ENCODE measurements at places on chromosomes 12 and 14.

- peak; percentile 55 for DNase-seq
Measured at GRCh38 chr12:104959335-104959841, 1.3 kb upstream of the SLC41A2 start.

GRCh38 chr12:124730455-124730932 lies 133.2 kb downstream of the SCARB1 start:
- no peak for DNase-seq

DNA sequence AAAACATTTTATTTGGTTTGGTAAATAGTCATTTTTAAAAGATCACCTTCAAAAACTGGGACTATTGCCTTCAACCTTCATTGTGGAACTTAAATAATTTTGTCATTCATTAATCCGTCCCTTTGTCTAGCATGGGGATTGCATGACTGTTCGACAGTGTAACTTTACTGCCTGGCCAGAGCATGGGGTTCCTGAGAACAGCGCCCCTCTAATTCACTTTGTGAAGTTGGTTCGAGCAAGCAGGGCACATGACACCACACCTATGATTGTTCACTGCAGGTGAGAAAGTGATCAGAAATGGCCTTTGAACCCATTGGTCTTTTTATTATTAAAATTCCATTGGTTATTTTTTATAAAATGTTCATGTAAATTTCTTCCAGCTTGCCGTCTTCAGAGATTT lies 37.2 kb upstream of the MYF6 start:
- no peak for DNase-seq

GRCh38 chr12:1890119-1890703 lies 28.2 kb downstream of the CACNA2D4 start:
- DNase-seq = no peak

- peak; percentile 15 for DNase-seq
Measured at GRCh38 chr14:45089813-45090212, 5.9 kb downstream of the PRPF39 start.

DNA sequence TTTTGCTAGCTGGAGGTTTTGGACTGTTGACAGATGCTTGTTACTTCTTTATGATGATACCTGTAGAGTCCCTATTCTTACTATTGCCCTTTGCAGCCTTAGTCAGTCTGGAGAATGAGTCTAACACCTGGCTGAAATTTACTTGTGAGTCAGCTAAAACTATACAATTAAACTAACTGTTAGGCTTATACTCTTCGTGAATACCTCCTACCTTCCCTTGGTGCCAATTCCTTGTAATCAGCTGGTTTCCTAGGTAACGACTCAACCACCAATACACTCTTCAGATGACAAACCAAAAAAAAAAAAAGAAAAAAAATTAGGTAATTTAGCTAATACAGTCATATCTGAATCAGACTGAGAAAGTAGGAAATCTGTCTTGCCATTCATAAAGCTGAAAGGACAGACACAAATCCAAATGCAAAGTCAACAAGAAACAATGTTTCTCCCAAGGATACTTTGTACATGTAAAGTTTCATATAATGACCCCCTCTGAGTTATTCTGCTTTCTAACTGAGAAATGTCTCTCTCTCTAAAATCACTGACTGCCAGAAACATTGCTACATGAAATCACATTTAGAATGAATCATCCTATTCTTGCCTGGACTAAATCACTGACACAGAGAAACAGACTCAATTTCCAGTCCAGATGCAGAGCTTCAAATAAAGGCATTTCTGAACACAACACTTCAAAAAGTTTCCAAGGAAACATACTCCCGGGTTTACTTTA lies 56.5 kb upstream of the CDKL1 start:
- DNase-seq = peak; percentile 48

GRCh38 chr12:119154435-119154818 lies 24.3 kb upstream of the HSPB8 start:
- peak; percentile 66 for DNase-seq

DNA sequence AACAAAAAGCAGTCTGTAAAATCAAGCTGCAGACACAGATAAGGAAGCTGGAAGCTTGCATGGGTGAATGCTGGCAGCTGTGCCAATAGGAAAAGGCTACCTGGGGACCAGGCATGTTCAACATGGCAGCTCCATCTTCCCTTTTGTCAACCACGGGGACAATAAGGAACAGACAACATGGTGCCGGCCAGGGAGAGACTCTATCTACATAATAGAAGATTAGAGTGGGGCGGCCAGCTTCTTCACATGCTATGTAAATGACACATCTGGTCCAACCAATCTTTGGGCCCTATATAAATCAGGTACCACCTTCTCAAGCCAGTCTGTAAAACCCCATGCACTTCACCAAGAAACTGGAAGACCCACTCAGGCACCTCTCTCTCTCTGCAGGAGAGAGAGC lies 157.6 kb downstream of the SUDS3 start:
- DNase-seq = no peak

DNA sequence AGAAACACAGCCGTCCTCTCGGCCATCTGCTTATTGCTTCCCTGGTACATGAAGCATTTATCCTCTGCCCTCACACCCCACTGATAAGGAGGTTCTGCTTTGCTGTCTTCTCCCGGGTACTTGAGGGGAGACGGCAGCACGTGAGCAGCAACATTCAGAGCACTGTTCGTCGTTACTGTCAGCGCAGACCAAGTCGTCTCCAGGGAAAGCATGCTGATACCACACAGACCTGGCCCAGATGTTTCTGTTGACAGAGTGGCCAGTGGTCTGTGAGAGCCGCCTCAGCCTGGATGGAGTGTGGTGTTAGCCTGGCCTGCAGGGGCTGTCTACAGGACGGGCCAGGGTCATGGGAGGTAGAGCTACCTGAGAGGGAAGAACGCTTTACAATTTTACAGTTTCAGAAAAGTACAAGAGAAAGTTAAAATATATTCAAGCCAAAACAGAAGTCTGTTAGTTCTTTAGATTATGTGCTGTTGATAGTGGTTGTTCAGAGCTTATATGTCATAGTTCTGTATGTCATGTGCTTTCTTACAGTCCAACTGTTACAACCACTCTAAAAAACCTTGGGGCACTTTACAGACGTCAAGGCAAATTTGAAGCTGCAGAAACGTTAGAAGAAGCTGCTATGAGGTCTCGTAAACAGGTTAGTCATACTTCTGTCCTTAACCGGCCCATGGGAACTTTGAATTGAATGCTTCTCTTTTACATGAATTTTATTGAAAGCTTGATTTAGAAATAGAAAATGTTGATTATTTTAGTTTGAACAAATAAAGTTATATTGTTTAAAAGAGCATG lies 38.2 kb downstream of the XRCC3 start:
- DNase-seq = no peak

- no peak for DNase-seq
Measured at GRCh38 chr12:88958153-88958552, 377.9 kb upstream of the KITLG start.

- DNase-seq = peak; percentile 15
Measured at GRCh38 chr14:64417055-64417770, 29.1 kb downstream of the MTHFD1 start.

GRCh38 chr12:6542209-6543009 lies 8.1 kb downstream of the GAPDH start:
- no peak for DNase-seq

DNA sequence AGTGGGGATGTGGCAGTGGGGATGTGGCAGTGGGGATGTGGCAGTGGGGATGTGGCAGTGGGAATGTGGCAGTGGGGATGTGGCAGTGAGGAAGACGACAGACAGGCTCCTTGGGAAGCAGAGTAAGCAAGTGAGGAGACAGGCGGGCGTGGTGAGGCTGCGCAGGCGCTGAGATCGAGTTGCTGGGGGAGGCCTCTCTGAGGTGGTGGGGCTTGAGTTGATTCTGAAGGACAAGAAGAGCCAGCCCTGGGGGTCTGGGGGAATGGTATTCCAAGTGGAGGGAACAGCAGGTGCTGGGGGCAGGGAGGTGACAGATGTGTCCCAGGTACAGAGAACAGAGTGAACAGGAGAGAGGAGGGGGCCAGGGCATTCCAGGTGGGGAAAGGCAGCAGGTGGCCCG lies 33.8 kb upstream of the TSPAN9 start:
- DNase-seq = no peak

DNA sequence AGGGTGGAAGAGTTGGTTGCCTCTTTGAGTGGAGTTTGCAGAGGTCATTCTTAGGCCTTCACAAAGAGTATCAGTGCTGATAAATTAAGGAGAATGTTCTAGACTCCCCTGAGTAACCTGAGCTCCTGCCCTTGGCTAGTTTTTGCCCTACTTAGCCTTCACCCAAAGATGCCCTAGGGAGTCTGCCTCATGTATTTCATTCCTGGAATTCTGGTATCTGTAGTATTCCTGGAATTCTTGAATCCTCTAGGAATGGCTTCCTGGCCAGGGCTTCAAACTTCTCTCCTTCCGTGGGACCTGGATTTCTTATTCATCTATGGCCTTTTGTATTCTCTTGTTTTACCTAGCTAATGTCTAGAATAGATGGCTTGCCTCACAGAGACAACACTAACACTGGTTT lies 701.1 kb downstream of the NOVA1 start:
- DNase-seq = no peak

- peak; percentile 34 for DNase-seq
Measured at GRCh38 chr14:99094901-99095300, 177.1 kb downstream of the BCL11B start.

- no peak for DNase-seq
Measured at GRCh38 chr14:34890937-34891336, 15.8 kb upstream of the BAZ1A start.

GRCh38 chr12:131642771-131643170 lies 68.1 kb upstream of the SFSWAP start:
- DNase-seq = peak; percentile 1

DNA sequence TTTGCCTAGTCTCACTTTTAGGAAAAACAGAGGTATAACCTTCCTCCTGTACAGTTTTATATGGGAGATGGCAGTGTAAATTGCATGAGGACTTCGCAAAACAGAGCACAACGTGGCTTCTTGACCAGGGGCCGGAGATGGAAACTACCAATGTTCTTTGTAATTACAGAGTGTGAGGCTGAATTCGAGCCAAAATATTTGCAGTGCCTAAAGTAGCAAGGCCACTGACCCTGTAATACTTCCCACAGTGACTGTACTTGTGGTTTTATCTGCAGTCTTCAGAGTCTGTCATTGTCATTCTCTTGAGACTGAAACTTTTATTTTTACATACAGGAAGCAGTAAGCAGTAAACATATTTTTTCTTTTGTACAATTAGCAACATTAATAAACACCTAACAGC lies 98.9 kb downstream of the RERG start:
- no peak for DNase-seq

DNA sequence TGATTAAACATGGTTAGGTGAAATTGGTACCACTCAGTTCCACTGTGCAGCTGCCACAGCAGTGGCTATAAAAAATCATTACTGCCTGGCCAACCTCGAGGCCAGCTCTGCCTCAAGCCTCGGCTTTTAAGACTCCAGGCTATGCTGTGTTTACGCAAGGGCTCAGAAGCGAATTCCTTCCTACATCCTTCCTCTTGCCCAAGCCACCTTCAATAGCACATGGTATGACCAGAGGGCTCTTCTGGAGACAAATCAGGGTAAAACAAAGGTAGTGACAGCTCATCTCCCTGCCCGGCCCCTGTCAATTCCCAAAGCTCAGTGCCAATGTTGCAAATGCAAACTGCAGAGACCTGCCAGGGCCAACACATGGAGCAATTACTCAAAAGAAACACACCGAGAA lies 31.9 kb downstream of the NUAK1 start:
- DNase-seq = peak; percentile 60

- no peak for DNase-seq
Measured at GRCh38 chr14:96160076-96160912, 44.3 kb upstream of the BDKRB2 start.

- no peak for DNase-seq
Measured at GRCh38 chr12:15862840-15863239, 19.3 kb upstream of the STRAP start.

GRCh38 chr12:82708061-82708879 lies 21.6 kb downstream of the TMTC2 start:
- no peak for DNase-seq

GRCh38 chr14:22233377-22233776 lies 355.6 kb downstream of the DAD1 start:
- no peak for DNase-seq

DNA sequence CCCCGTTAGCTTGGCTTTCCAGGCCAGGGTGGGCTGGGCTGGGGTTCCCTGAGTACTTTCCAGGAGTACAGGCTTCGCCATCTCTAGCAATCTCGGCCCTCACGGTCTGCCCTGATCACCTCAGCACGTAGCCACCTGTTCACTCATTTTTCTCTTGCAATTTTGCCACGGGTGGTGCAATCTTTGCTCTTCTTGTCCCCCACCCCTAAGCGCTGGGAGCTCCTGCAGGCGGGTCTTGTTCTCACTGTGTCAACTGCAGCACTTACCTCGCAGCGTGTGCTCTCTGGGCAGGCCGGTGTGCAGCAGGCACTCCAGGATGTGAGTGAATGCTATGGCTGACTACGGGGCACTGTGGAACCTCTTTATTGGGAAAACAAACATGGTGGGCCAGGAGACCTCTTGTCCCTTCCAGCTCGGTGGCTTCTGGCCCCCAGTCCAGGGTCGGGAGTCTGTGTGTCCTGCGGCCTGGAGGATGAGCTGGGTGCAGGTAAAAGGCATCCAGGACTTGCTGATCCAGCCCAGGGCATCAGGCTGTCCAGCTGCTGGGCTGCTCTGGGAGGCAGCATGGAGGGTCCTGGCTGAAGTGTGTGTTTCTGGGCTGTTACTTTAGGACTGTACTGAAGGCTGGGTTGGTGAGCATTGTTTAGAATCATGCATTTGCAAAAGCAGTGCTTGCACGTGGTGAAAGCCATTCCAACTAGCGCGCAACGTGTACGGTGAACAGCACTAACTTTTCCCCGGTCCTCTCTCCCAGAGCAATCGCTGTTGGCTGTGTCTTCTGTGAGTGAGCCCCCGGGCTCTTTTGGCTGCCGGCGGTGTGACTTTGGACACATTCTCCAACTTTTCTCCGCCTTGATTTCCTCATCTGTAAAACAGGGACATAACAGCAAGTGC lies 1.5 kb upstream of the ULK1 start:
- DNase-seq = no peak

- DNase-seq = peak; percentile 87
Measured at GRCh38 chr14:74973003-74973653, 17.7 kb upstream of the PGF start.

DNA sequence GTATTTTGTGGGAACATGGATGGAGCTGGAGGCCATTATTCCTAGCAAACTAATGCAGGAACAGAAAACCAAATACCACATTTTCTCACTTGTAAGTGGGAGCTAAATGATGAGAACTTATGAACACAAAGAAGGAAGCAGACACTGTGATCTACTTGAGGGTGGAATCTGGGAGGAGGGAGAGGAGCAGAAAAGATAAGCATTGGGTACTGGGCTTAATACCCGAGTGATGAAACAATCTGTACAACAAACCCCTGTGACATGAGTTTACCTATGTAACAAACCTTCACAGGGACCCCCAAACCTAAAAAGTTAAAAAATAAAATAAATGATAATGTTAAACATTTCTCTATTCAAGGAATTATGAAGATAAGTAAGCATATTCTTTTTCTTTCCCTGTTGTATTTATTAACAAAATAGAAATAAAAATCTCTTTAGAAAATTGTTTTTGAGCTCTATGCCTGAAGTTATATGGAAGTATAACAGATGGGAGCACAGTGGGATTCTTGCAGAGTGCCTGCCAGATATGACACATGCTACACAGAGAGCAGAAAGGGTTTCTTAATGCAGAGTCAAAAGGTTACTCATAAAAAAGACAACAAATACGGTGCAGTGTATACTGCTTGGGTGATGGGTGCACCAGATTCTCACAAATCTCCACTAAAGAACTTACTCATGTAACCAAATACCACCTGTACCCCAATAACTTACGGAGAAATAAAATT lies 52.0 kb upstream of the SYNE2 start:
- DNase-seq = no peak
